ENCODE measurements at places on chromosomes 12 and 14.

- no peak for DNase-seq
These were observed 85.3 kb downstream of the DPF3 start for GRCh38 chr14:72808564-72808963.

GRCh38 chr14:33764876-33765650 lies 185.8 kb downstream of the EGLN3 start:
- no peak for DNase-seq

DNA sequence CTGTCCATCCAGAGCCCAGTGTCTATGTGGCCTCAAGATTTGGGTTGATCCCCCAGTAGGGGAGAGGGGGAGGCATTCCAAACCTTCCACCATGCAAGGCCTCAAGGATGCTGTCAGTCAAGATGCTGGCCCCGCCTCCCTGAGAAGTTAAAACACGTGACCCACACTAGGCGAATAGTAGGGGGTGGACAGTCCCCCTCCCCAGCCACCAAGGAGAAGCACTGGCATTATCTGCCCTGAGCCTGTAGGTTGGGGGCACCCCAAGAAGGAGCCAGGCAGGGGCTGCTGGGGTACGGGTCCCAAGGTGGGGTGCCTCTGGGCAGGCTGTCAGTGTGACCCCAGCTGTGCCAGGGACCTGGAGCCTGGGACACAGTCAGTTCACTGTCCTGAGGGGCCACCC lies 2.3 kb downstream of the SLC25A29 start:
- DNase-seq: no peak

DNA sequence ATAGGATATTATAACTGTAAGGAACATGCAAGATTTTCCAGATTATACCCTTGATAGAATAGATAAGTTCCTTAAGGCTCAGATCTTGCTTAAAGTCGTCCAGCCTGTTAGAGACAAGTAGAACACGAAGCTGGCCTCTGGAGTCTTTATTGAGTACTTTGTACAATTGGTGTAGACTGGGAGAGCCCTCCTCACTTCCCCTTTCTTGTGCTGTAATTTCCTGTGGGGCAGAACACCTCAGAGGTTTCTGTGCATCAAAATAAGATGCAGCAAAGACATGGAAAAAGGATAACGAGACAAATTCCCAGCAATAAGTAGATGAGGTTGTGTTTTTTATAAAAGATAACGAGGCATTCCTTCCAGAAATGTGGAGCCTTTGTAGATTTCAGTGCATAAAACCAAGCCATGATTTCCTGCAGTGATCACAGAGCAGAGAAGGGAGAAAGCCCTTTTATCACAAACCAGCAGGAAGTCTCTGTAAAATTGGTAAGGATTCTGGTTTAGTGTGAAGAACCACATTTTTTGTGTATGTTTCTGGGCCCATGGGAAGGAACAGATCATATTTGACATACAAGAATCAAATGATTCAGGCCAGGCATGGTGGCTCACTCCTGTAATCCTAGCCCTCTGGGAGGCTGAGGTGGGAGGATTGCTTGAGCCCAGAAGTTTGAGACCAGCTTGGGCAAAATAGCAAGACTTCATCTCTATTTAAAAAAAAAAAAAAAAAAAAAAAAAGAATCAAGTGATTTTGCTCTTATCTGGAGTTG lies 18.0 kb downstream of the GPRC5A start:
- no peak for DNase-seq

GRCh38 chr12:62656591-62657362 lies 190.2 kb downstream of the MON2 start:
- no peak for DNase-seq

- no peak for DNase-seq
These were observed 36.0 kb upstream of the BATF start for GRCh38 chr14:75486318-75486717.

GRCh38 chr12:18261273-18261672 lies at the start of gene PIK3C2G:
Gene PIK3C2G (plus strand): TSS chr12:18261518. CDS start chr12:18282082, 20,564 bp downstream.
- peak; percentile 83 for DNase-seq

DNA sequence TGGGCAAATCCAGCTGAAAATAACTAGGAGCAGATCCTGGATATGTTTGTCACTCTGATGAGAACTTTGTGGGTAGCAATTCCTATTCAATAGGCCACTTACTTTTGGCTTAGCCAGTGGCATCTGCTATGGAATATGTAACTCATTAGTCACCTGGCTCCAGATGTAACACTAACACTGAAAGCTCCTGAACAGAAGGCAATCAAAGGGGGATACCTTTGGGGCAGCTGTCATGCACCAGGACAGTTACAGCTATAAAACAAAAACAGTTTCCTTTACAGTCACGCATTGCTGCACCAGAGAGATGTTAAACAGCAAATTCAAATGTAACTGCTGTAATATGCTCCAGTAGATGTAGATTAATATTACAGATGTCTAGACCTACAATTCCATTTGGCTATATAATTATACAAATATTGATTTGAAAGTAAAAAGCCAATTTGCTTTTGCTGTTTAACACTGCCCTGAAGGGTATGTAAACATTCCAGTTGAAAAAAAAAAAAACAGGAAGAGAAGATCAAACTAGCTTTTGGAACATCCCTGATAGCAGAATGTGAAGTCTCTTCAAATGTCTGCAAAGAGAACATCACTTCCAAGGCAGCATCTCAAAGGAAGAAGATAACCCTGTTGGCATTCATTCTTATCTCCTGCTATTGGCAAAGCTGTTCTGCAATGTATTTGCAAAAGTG lies 18.4 kb downstream of the RACGAP1 start:
- no peak for DNase-seq

- no peak for DNase-seq
These were observed 19.8 kb downstream of the LEMD3 start for GRCh38 chr12:65189028-65189718.

- no peak for DNase-seq
These were observed 111.9 kb downstream of the HMGA2 start for GRCh38 chr12:65935906-65936901.

DNA sequence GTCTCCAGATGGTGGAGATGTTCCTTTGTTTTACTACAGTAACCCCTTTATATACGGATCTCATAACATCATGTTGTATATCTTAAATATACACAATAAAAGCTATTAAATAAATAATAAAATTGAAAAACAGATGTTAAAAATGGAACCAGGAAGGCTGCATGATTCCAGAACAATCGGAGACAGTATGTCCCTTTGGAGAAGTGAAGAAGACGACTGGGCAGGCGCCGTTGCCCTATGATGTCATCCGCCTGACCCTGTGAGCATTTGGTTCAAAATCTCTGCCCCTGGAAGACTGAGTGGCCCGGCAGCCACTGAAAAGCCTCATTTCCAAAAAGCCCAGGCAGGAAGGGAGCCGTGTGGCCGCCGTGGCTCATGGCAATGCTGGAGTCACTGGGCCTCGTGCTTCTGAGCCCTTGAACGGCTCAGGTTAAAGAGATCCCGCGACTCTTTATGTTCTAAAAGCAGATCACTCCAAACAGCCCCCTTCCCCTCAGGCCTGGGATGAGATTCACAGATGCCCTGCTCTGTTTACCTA lies 30.8 kb downstream of the RIMBP2 start:
- DNase-seq: no peak

- DNase-seq: no peak
These were observed 67.1 kb upstream of the VPS33A start for GRCh38 chr12:122333142-122334087.

- no peak for DNase-seq
These were observed 69.6 kb upstream of the AEBP2 start for GRCh38 chr12:19369691-19370148.

DNA sequence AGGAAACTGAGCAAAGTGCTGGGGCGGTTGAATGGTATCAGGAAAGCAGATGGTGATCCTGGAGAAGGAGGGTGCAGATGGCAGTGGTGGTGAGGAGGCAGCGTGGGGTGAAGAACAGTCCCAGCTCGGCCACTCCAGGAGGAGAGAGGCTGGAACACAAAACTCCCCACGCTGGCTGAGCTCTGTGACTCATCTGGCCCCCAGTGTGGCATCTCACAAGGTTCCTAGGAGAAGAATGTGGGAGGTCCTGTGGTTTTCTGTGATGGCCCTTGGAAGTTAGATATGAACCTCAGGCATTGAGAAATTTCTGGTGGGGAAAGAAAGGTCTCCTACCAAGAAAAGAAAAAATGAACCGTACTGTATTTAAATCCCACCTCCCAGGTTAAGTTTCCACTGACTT lies 8.0 kb upstream of the NRXN3 start:
- no peak for DNase-seq

All from NCI-H510A treated with DMSO at 0.1 percent for 48 hours (cell line).